HL-60 (cell line): ENCODE measurements at places on chromosomes 11 and 22.
A peak's percentile ranks its signal among the peaks of the same experiment; 100 is the strongest.

GRCh38 chr22:24155627-24156140, 25.6 kb upstream of the SUSD2 start:
- DNase-seq: peak; percentile 84

- no peak for DNase-seq
These were observed 12.0 kb downstream of the GUCY1A2 start for GRCh38 chr11:107006076-107006833.

DNA sequence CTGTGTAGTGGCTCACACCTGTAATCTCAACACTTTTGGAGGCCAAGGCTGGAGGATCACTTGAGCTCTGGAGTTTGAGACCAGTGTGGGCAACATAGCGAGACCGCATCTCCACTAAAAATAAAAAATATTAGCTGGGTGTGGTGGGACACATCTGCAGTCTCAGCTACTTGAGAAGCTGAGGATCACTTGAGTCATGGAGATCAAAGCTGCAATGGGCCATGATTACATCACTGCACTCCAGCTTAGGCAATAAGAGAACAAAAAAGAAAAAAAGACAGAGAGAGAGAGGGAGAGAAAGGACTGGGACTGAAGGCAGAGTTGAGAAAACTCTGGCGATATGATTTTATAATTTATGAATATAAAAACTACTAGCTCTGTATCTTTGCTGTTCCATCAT, 473.1 kb downstream of the LRRC4C start:
- no peak for DNase-seq

DNA sequence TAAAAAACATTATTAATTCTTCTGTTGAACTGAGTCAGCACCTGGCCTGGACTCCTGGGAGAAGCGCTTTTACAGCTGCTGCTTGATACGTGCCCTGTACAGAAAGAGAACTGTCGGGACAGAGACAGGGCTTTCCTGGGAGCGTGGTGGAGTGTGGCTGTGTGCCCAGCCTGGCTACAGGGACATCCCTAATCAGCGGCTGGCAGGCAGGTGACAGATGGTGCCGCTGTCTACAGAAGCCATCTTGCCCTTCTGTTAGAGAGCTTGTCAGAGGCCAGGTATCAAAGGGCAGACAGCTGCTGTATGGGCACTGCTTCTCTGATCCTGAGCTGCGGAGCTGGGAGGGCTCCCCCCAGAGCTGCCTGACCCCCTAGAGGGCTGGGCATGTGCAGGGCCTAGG, 361.8 kb downstream of the TENM4 start:
- no peak for DNase-seq

GRCh38 chr11:69219991-69220390, 64.3 kb downstream of the SMIM38 start:
- no peak for DNase-seq

DNA sequence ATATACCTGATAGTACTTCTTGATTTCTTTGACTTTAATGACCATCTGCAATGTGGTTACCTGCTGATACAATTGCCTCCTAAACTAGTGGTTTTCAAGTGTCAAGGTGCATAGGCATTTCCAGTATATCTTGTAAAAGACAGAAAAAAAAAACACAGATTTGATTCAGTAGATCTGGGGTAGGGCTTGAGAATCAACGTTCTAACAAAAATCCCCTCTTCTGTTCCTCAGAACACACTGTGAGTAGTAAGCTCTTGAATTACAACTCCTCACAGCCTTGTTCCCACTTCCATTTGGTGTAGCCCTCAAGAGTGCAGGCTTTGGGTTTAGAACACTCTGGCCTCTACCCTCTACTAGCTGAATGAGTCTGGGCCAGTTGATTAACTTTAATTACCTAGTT, 78.0 kb upstream of the CTSC start:
- no peak for DNase-seq
